ENCODE measurements at places on chromosomes 12 and 14.

GRCh38 chr14:104499784-104500760 is 79.5 kb upstream of the C14orf180 start:
- DNase-seq: no peak

- DNase-seq: no peak
Measured at GRCh38 chr12:54759751-54760150, 94.6 kb upstream of the MUCL1 start.

- no peak for DNase-seq
Measured at GRCh38 chr12:123027726-123028445, 47.4 kb downstream of the ARL6IP4 start.

- no peak for DNase-seq
Measured at GRCh38 chr14:87449016-87449415, 544.0 kb downstream of the GALC start.

- DNase-seq: no peak
Measured at GRCh38 chr12:121355818-121356217, 3.6 kb upstream of the ANAPC5 start.

GRCh38 chr12:122158700-122159285 is 15.2 kb downstream of the IL31 start:
- no peak for DNase-seq

DNA sequence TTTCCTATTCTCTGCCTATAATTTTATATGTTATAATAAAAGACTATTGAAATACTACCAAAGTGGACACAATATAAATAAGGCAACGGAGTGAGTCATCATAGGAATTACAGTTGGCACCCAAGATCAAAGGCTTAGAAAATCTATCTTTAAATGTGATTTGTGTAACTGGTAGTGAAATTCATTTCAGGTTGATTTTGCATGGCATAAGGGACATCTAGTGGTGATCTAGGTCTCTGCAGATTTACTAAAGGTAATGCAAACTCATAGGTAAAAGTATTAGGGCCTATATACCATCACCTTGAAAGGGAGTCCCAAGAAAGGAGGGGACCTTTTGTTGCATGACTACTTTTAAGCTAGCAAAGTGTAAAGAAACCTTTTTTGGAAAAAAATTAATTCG is 527.2 kb downstream of the NRXN3 start:
- DNase-seq: no peak
